ENCODE measurements at places on chromosomes 1 and 21.

DNA sequence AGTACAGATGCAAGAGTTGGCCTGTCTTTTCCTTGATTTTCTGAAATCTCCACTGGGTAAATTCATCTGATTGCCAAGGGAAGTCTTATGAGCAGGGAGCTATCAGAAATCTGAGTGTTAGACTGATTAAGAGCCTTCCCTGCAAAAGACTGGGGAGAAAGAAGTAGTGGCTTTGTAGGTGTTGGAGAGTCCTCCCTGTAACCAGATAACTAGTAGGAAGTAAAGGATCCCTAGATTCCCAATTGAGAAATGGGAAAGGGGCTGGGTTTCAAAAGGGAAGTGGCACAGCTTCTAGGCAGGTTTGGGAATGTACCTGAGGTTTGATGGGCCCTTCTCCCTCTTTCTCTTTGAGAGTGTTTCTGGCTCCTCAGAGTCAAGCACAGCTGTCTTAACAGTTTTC lies 2.1 kb downstream of the TLCD4 start:
- no peak for DNase-seq

GRCh38 chr1:2328676-2329455 lies 62.5 kb downstream of the MORN1 start:
- no peak for DNase-seq

GRCh38 chr1:109201123-109201703 lies 12.5 kb upstream of the SARS1 start:
- peak; percentile 76 for DNase-seq

DNA sequence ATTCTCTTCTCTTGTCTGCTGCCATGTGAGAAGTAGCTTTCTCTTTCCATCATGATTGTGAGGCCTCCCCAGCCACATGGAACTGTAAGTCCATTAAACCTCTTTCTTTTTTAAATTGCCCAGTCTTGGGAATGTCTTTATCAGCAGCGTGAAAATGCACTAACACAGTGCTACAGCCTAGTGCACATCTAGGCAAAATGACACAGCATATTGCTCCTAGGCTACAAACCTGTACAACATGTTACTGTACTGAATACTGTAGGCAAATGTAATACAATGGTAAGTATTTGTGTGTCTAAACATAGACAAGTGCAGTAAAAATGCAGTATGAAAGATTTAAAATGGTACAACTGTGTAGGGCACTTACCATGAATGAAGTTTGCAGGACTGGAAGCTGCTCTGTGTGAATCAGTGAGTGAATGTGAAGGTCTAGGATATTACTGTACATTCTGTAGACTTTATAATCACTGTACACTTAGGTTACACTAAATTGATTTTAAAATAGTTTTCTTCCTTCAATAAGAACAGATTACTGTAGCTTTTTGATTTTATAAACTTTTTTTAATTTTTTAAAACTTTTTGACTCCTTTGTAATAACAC lies 69.4 kb downstream of the RGS21 start:
- no peak for DNase-seq

GRCh38 chr1:35882945-35883634 lies at the start of gene AGO1:
Gene AGO1 (plus strand): TSS chr1:35883209. CDS start chr1:35883422, 213 bp downstream.
- DNase-seq = peak; percentile 93

DNA sequence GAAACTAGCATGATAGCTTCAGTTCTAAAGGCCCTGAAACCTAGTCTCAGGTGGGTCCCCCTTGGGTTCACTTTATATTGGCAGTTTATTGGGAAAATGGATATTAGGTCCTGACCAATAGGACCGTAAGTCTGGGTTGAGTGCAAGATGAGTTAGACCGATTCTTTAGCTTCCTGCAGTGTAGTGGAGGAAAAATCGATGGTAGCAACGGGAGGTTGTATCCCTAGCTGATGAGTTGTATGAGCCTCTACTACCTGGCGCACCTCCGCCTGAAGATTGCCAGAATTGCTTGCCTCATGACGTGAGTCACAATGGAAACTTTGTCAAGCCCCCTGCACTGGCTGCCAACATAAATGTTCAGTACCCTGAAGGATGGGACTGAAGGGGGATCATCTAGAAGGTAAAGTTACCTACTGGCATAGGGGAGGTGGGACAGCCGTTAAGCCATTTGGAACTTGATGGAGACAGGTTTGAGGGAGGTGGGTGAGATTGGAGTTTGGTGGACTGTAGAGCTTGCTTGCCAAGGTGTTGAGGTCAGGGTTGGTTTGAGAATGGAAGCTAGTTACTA lies 3.9 kb downstream of the RCC1 start:
- peak; percentile 66 for DNase-seq

GRCh38 chr21:42505090-42505726 lies 8.4 kb upstream of the SLC37A1 start:
- DNase-seq = no peak

DNA sequence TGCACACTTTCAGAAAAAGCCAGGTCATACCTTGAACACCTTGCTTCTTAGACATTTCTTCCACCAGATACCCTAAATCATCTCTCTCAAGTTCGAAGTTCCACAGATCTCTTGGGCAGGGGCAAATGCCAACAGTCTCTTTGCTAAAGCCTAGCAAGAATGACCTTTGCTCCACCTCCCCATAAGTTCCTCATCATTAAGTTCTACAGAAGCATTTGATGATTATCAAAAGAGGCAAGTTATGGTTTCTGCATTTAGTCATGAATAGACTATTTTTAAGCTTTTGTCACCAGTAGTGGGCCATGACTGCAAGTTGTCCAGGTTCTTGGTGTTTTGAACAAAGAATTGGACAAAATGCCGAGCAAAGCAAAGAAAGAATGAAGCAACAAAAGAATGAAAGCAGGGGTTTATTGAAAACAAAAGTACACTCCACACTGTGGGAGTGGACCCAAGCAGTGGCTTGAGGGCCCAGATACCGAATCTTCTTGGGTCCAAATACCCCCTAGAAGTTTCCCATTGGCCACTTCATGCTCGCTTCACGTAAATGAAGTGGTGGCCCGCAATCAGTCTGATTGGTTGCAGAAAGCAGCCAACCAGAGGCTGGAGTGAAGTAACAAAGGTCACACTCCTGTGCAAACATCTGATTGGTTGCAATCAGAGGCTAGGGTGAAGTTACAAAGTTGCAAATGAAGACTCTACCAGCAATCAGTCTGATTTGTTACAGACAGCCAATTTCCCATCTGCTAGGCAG lies 9.8 kb upstream of the EGLN1 start:
- DNase-seq = no peak

DNA sequence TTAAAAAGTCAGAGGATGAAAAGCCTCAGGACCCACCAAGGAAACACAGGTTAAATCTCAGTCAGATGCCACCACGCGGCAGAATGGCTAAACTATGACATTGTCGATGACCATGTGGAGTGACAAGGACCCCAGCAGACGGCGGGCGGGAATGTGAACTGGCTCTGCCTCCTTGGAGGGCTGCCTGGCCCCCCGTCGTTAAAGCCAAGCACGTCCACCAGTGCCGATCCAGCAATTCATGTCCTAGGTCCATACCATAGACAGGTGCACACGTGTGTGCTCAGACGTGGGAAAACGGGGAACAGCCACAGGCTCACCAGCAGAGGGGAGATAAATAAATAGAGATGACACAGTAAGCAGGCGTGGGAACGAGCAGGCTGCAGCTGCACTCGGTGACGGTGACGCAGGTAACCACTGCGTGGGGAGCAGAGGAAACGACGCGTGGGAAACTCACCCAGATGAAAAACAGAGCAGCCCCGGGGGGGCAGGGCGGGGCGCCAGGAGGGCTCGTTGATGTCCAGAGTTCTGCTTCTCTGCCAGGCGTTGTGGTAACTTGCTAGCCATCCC lies 28.3 kb upstream of the PCBP3 start:
- no peak for DNase-seq

DNA sequence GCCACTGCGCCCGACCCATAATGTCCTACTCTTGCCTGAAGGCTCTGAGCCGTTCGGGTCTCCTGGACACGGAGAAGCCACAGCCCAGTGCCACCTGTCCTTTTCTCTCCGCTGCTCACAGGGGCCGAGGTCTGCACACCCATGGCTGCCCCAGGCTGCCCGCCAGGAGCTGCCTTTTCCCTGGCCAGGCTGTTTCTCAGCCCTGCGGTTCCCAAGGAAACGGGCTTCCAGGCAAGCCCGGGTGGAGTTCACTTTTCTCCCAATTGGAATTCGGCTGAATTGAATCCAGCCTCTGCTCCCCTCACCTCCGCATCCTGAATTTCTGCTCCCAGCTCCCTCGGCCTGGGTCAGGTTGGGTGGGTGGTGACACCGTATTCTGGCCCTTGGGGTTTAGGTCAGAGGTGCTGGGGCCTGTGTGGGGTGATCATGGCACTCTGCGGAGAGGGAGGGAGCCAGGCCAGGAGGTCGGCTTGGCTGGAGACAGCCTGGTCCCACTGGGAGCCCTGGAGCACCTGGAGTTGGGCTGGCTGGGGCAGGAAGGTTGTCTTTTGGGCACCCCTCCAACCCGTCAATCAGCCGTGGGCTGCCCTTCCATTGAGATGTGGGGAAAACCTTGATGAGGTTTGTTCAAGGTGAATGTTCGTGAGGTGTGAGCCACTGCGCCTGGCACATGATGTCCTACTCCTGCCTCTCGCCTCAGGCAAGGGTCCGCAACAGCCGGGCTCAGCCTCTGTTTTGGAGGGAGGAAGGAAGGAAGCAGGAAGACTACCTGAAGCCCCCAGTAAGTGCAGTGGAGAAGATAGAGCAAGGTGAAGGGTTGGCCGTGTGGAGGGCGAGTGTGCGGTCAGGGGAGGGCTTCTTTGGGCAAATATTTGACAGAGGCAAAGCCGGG lies 25.1 kb downstream of the RRP1 start:
- DNase-seq = no peak

GRCh38 chr1:19837866-19838265 lies 22.8 kb upstream of the RNF186 start:
- no peak for DNase-seq

- DNase-seq = no peak
These were observed 80.8 kb downstream of the SLC45A1 start for GRCh38 chr1:8398677-8399076.

- peak; percentile 85 for DNase-seq
These were observed 7.8 kb downstream of the PTTG1IP start for GRCh38 chr21:44865561-44866280.

- no peak for DNase-seq
These were observed 5.9 kb downstream of the SSBP3 start for GRCh38 chr1:54400329-54400728.

- no peak for DNase-seq
These were observed 691.3 kb upstream of the CXADR start for GRCh38 chr21:16821588-16821987.

Data from hematopoietic multipotent progenitor cell treated with erythropoietin and hydrocortisone succinate and interleukin-3 and kit ligand, for 8 days (in vitro differentiated cells).